H1 (cell line): ENCODE measurements at places on chromosomes 11 and 22. TPM values are rescaled to one million over a fixed set of nuclear protein-coding genes. Genes with fewer than 3 reads are reported as not detected.

DNA sequence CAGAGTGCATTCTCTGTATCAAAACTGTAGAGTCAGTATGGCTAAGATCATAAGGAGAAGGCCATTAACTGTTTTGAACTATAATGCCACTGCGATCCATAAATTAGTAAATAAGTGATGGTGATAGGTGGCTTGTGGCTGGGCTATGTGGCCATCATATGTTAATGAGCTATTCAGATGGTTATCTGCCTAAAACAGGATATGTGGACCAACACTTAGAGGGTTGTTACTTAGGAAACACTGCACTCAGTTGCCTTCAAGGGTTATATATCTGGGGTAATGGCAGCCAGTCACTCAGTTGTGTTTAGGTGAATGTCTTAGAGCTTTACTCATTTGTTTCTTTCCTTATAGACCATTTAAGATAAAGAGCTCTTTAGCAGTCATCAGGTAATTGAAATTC is 66.0 kb downstream of the PPP2R1B start:
- H3K27me3 ChIP-seq, result no peaks in the 10 kb centered on the region

Gene TRPC6
- total RNA-seq, result 0.25 and 0.39 TPM in 2 replicates

GRCh38 chr11:112100462-112100861 is 13.8 kb downstream of the SDHD start:
- peaks cover 2% of the 10 kb centered on the region; the same call in 1 of the 2 replicates for H3K36me3 ChIP-seq
- H3K4me3 ChIP-seq, result no peak overlapping the region
- no peaks in the 10 kb centered on the region for H3K27me3 ChIP-seq
- no peak for DNase-seq

GRCh38 chr11:95659088-95659487 is 130.5 kb downstream of the FAM76B start:
- no peak overlapping the region for H3K27ac ChIP-seq
- no peaks in the 10 kb centered on the region for H3K4me1 ChIP-seq
- no peaks in the 10 kb centered on the region for H3K27me3 ChIP-seq
- no peaks in the 10 kb centered on the region for H3K36me3 ChIP-seq
- no peak overlapping the region for H3K4me3 ChIP-seq

GRCh38 chr11:122170815-122171475 is 54.9 kb upstream of the BLID start:
- H3K4me1 ChIP-seq, result no peaks in the 10 kb centered on the region
- no peak overlapping the region for H3K27ac ChIP-seq
- H3K27me3 ChIP-seq, result no peaks in the 10 kb centered on the region
- no peaks in the 10 kb centered on the region for H3K36me3 ChIP-seq

GRCh38 chr11:57406337-57406904 is 16.0 kb upstream of the PRG2 start:
- H3K4me1 ChIP-seq, result no peaks in the 10 kb centered on the region
- no peak overlapping the region for H3K27ac ChIP-seq
- no peaks in the 10 kb centered on the region for H3K27me3 ChIP-seq
- no peak overlapping the region for H3K4me3 ChIP-seq

Gene OR10D3
- not detected in 2 replicates for total RNA-seq

GRCh38 chr11:33507356-33507755 is 193.3 kb downstream of the C11orf91 start:
- no peak overlapping the region for H3K4me3 ChIP-seq
- no peak overlapping the region for H3K27ac ChIP-seq
- H3K27me3 ChIP-seq, result no peaks in the 10 kb centered on the region
- no peaks in the 10 kb centered on the region for H3K4me1 ChIP-seq

Gene TSSC4
- 39.3 and 44.3 TPM in 2 replicates for total RNA-seq

DNA sequence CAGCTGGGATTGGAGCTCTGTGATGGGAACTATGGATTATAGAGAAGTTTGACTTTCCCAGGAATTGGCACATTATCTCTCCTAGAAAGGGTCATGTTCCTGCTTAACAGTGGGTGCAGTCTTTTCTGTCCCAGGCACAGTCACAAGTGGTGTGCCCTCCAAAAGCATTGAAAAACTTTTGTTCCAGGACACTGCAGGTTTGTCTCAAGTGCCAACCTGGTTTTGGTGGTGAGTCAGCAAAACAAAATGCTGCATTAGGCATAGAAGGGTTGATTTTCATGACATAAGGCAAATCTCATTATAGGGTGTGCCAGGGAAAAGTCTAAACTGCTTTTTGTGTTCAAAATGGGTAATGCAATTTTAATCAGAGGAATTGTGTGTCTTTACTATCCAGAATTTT is 4.9 kb downstream of the HTATIP2 start:
- H3K27ac ChIP-seq, result no peak overlapping the region
- no peaks in the 10 kb centered on the region for H3K36me3 ChIP-seq
- H3K4me3 ChIP-seq, result no peak overlapping the region
- peaks cover 2% of the 10 kb centered on the region for H3K4me1 ChIP-seq
- no peak for DNase-seq
- peaks cover 6% of the 10 kb centered on the region for H3K27me3 ChIP-seq

Gene CDC42BPG
- 10.6 and 12.3 TPM in 2 replicates for total RNA-seq

Gene MED15
- total RNA-seq, result 57.1 and 57.3 TPM in 2 replicates
